Activated gamma-delta T cell treated with Interleukin-2 at 50 U/mL for 16 hours (primary cell): ENCODE measurements at places on chromosomes 3 and 15.
A peak's percentile ranks its signal among the peaks of the same experiment; 100 is the strongest.

DNA sequence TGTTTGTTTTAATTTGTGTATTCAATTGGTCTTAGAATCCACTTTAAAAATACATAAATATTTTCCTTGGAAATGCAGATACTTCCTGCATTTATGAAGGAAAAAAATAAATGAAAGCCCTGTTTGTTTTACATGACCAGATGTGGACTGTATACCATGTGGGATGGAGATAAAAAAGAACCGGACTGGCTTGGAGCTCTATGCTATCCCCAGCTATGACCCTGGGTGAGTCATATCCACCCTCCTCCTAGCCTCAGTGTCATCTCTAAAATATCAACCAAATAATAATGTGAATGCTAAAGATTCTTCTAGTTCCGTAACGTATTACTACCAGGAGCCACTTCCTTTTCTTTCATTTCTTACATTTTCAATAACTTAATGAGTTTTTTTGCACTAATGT, 44.5 kb upstream of the PDZRN3 start:
- DNase-seq, result no peak

GRCh38 chr3:140712301-140712700, 34.4 kb downstream of the TRIM42 start:
- DNase-seq, result no peak

DNA sequence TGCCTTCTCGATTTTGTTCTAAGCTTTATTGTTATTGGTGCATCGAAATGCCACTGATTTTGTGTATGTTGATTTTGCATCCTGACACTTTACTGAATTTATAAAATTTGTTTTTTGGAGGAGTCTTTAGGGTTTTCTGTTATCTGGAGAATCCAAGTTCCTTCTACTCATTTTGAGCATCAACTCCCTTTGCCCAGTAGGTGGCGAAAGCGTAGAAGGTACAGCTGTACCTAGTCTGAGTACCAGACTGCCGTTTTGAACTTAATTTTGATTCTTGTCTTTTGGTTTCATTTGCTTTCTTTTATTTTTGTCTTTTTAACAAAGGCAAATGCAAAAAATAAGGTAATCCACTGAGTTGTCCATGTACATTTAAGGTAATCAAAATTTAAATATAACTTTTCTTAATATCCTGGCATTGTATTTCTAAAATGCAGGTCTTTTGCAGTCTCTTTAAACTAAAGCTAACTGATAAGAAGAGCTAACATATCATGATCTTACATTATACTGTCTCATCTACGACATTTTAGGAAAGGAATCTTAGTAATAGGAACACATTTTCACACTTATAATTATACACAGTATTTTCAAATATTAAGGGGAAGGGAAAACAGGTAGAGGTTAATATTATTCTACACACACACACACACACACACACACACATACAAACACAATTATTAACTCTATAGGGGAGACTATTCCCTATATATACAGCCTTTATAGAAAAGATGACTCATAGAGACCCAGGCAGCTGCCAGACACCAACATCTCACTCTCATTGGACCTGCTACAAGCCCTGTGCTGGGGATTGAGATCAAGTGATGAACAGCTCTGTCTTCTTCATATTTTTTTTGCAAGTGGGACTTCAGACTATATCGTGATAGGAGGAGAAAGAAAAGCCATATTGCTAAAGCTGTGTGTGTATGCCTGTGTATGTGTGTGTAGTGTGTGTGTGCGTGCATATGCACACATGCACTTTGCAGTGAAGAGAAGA, 71.8 kb downstream of the SYNPR start:
- no peak for DNase-seq

DNA sequence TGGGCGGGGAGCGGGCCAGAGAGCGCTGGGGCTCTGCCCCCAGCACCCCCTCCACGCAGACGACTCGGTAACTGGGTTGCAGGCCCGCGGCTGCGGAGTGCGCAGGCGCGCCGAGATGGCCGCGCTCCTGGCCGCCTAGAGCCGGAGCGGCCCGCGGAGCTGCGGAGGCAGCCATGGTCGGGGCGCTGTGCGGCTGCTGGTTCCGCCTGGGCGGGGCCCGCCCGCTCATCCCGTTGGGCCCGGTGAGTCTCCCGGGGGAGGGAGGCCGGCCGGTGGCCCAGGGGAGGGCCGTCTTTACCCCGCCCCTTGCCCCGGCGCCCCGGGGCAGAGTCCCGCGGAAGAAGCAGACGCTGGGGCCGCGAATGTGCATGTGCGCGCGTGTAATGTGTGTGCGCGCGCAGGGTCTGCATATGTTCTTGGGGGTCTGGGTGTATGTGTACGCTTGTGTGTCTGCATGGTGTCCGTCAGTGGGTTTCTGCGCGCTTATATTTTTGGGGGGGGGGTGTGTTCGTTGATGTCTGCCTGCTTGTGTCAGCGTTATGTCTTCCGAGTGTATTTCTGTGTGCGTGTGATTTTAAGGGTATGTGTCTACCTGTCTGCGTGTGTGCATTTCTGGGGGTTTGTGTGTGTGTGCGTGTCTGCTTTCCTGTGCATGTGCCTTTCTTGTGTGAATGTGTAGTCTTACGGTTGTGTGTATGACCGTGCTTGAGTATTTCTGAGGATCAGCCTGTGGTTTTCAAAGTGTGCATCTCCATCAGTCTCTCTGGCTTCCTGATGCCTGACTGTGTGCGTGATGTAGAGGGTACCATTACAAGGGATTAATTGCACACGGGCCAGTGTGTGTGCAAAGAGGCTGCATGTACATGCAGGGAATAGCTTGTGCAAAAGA, at the start of gene ABHD14A:
ABHD14A (plus strand) TSS at position 102 of the 889 bp plus-strand sequence; CDS start at position 174, 72 bp downstream.
- DNase-seq, result peak; percentile 61
